ENCODE measurements at places on chromosomes 16 and 17. TPM values are rescaled to one million over a fixed set of nuclear protein-coding genes. Genes with fewer than 3 reads are reported as not detected.

GRCh38 chr16:4884972-4885874 is 37.9 kb downstream of the UBN1 start:
- no peak for DNase-seq

DNA sequence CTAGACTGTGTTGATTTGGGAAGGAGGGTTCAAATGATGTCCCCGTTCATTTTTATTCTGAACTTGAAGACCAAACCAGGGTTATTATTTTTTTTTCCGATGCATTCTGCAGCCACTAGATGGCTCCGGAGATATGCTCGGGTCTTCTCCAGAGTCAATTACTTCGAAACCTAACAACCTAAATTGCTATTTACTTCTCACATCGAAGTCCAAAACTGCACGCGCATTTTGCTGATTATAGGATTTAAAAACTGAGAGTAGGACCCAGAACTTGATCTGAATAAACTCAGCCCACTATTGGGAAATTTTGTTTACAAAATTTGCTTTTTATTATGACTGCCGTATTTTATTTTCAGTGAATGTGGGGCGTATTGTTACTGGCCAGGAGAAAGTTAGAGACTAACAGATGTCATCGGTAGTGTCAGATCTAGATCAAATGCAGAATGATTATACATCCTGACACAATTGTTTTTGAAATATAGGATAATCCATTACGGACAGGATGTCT is 263.8 kb downstream of the HS3ST3A1 start:
- DNase-seq: no peak

GRCh38 chr17:12642034-12642433 is 23.7 kb upstream of the MYOCD start:
- DNase-seq: no peak

- peak; percentile 74 for DNase-seq
Measured at GRCh38 chr16:3020604-3021448, 658 bp downstream of the TNFRSF12A start.

DNA sequence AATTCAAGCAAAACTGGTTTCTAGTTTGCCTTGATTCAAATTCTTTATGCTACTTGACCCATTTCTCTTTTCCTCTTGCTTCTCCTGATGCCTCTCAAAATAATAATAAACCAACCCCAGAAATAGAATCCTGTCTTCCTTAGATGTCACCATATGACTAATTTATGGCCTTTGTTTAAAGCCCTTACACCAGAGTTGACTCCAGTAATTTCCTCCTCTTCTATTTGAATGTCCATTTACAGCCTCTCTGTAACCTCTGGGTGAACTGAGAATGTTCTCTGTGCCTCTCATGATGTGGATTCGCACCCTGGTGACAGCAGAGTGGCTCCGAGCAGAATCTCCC is 31.5 kb downstream of the ZFHX3 start:
- no peak for DNase-seq

GRCh38 chr16:49800441-49800840 is 55.5 kb downstream of the ZNF423 start:
- DNase-seq: no peak

DNA sequence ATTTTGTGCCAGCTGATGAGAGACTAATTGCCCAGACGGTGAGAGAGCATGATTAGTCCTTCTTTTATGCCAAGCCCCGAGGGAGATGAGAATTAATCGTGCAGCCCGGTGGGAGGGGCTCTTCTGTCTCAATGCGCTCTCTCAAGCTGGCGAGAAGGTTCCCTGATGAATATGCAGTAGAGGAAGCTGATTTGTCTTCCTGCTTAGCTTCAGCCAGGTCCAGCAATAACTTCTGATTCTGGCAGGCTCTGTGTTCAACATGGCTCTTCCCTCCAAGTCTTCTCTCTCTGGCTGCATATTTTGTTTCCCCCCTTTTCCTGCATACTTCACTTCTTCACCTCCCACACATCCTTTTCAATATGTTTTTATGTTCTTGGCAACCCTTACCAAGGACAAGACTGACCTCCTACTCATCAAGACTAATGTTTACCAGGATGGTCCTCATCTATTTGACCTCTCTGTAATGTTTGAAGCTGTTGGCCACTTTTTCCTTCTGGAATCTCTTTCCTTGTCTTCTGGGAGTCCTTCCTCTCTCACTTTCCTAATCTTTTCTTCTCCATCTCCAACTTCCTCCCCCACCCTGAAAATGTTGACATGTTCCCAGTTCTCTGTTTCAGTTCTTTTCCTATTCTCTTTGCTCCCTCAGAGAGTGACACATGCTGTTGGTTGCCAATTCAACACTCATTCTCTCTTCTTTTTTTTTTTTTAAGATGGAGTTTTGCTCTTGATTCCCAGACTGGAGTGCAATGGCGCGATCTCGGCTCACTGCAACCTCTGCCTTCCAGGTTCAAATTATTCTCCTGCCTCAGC is 33.1 kb downstream of the ARL4D start:
- no peak for DNase-seq

The NRN1L gene
- total RNA-seq: not detected

DNA sequence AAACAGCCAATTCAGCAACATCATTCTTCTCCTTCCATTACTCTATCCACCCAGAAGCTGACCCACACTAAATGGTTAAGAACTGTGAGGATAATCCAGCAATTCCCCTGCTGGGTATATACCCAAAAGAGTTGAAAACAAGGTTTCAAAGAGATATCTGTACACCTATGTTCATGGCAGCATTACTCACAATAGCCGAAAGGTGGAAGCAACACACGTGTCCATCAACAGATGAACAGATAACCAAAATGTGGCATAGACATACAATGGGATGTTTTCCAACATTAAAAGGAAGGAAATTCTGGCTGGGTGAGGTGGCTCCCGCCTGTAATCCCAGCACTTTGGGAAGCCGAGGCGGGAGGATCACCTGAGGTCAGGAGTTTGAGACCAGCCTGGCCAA is 19.9 kb downstream of the MIS12 start:
- DNase-seq: no peak

The UBE2I gene
- 247 TPM for total RNA-seq

- no peak for DNase-seq
Measured at GRCh38 chr16:6557353-6558023, 775.2 kb upstream of the RBFOX1 start.

- no peak for DNase-seq
Measured at GRCh38 chr17:45190503-45191255, 29.0 kb downstream of the HEXIM2 start.

GRCh38 chr16:58656899-58657298 is 27.3 kb upstream of the CNOT1 start:
- no peak for DNase-seq

- no peak for DNase-seq
Measured at GRCh38 chr16:30979170-30980022, 5.6 kb upstream of the HSD3B7 start.

The CDK3 gene
- 3.3 TPM for total RNA-seq

GRCh38 chr17:13537871-13538643 is 63.7 kb downstream of the HS3ST3A1 start:
- DNase-seq: no peak

All from activated T-cell treated with anti-CD3 and anti-CD28 coated beads, Interleukin-2, amount 50 U/mL, for 4 hours (primary cell).